Activated naive CD4-positive, alpha-beta T cell (primary cell): ENCODE measurements at places on chromosomes 3 and 15.

GRCh38 chr3:9947025-9947995 is 4.9 kb downstream of the PRRT3 start:
- no peak for DNase-seq

GRCh38 chr15:59347915-59348314 is 24.8 kb downstream of the MYO1E start:
- no peak for DNase-seq

GRCh38 chr3:37731895-37732294 is 129.8 kb upstream of the CTDSPL start:
- no peak for DNase-seq

DNA sequence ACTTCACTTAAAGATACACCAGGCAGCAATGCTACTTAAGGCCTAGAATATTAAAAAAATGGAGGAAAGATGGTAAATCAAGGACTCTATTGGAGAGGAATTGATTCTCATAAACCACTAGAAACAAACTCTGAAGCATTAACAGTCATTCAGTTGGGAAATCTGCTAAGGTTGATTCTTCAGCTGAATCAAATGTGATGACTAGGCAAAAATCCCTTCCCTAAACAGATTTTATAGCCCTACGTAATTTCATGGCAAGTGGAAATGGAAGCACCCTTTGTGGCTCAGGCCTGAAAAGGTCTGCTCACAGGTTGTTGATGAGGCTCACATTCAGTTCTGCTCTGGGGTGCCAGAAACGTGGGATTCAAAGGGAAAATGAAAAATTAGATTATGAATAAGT is 38.8 kb upstream of the ARL14 start:
- no peak for DNase-seq

DNA sequence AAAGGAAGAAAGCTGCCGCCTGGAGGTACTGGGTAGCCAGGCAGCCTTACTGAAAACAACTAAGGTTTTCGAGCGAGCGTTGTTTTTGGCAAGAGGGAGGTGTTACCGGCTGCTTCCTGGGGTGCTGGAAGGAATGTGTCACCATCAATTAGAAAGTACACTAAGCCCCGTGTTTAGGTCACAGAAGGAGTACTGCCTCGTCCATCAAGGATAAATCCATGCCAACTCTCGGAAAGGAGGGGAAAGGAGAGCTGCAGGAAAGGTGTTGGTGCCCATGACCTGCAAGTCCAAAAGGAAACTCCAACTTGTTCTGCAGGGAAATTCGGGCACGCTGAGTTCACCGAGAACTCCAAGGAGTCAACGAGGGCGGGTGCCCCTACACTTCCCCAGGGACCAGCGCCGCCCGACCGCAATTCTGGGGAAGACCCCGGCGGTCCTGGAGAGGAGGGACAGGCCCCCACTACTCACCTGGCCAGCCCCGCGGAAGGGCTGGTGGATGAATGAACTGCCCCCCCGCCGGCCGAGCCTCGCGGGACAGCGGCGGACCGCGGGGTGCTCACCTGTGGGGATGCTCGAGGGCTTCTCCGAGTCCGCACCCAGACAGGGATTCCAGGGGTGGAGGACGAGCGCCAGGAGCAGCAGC is 542 bp downstream of the PLOD2 start:
- DNase-seq: no peak
